ENCODE measurements at places on chromosomes 2 and 18. TPM values are rescaled to one million over a fixed set of nuclear protein-coding genes. Genes with fewer than 3 reads are reported as not detected.
A peak's percentile ranks its signal among the peaks of the same experiment; 100 is the strongest.

Gene GCA
- total RNA-seq = 23.9 TPM

- no peak for DNase-seq
These were observed 43.2 kb downstream of the SLC5A7 start for GRCh38 chr2:108029496-108029895.

GRCh38 chr2:70902067-70902442, 33.6 kb upstream of the ATP6V1B1 start:
- DNase-seq = no peak

DNA sequence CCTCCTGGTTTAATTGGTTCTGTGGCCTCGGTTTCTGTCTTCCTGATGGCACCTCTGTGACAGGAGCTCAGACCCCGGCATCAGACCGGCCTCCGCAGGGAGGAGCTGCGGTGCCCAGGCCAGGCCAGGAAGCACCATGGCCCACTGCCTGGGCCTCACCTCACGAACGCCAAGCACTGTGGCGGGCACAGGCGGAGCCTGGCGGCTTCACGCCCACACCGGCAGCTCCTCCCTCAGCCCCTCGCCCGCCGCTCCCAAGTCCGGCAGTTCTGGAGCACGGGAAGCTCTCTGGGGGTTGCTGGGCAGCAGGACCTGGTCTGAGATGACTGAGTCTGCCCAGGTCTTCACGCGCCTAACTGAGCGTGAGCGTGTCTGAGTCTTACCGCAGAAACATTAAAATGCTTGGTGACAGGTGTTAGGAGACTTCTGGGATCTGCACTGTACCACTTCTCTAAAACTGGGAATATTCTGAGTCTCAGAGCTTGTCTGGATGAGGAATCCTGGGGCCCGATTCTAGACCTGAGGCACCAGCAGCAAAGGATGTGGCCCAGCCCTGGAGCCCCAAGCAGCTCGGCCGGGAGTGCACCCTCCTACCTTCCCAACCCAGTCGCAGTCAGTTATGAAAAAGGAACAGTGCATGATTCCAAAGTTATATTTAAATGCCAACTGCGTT, 21.9 kb downstream of the RTP5 start:
- DNase-seq = no peak

Gene MC4R
- total RNA-seq = not detected

Gene SERPINB2
- total RNA-seq = not detected

DNA sequence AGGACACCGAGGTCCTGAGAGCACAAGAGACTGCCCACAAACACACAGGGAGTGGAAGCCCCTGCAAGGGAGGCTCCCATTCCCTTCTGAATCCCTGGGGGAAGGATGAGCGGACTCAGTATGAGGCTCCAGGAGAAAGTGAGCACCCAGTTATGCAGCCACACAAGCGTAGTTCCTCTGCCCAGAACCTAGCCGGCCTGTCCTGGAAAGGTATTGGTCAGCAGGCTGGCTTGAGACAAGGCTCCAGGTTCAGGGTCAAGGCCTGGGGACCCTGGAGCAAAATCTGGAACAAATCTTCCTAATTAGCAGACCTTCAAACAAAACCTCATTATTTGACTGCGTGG, 1.2 kb upstream of the CAPG start:
- no peak for DNase-seq

Gene DHRS9
- total RNA-seq = 6.6 TPM

Gene OTOS
- total RNA-seq = not detected

Gene INHBB
- 0.95 TPM for total RNA-seq

Gene RPE
- 20.8 TPM for total RNA-seq

GRCh38 chr2:113190871-113191270, 17.1 kb downstream of the PSD4 start:
- DNase-seq = no peak

Gene DNAH7
- 11.9 TPM for total RNA-seq

DNA sequence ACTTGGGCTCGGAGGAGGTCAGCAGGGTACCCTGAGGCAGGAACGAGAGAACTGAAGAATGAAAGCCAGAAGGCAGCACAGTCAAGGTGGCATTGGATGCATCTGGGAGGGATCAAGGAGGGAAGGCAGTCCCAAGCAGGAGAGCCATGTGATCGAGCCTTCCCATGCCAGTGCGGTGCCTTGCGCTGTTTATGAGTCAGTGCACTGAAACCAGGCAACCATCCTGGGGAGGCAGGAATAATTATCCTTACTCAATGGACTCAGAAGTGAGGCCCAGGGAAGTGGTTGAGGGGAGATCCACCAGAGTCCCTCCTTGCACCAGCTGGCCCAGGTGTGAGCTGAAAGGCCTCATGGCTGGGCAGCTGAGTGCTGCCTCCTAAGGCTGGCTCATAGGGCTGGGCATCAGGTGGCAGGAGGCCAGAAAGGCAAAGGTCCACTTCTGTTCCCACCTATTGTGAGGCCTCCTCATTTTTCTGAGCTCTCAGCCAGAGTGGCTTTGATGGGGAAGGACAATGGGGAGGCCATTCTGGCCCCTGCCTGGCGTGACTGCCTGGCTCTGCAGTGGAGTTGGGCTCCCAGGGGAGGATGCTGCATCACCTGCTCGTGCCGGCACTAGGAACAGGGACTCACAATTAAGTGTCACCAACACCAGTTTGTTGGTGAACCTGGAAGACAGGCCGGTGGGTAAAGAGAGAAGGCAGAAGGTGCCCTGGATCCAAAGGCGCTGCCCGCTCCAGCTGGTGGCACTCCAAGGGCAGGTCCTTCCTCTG, 82.3 kb downstream of the TFCP2L1 start:
- peak; percentile 78 for DNase-seq

GRCh38 chr2:238646281-238646680, 201.6 kb upstream of the TWIST2 start:
- no peak for DNase-seq

GRCh38 chr18:65403534-65403933, 347.3 kb upstream of the CDH7 start:
- DNase-seq = no peak

- no peak for DNase-seq
These were observed 37.5 kb downstream of the ADI1 start for GRCh38 chr2:3481736-3482362.

DNA sequence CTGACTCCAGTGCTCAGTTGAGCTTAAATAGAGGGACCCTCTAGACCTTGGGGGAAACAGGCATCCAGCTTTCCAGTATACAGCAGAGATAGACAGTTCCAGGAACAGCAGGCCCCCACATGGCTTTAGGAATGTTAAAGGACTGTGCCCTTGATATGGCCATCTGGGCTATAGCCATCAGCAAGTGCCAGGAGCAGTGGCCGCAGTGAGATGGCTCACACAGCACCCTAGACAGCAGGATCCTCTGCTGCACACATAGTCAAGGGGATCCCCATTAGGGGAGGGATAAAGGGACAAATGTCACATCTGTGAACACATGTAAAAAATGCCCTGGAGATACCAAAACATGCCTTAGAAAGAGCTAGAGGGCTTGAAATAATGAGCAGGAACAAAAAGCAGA, 213.4 kb downstream of the PTH2R start:
- no peak for DNase-seq

DNA sequence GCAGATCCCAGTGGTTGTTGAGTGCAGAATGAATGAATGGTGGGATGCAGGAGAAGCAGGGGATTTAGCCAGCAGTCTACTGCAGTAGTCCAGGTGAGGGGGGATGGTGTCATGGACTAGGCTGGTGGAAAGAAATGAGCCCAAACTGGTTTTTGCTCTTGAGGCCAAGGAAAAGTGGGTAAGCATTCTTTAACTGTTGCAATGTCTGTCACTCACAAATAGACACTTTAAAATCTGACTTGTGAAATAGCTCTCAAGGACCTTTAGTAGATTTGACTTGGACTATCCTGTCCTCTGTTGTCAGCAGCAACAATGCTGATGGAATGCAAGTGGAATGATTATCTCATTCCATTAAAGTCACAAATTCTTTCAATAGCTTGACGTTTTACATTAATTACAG, 37.5 kb upstream of the STK17B start:
- no peak for DNase-seq

- DNase-seq = no peak
These were observed 371.9 kb downstream of the IRS1 start for GRCh38 chr2:226427538-226428307.

DNA sequence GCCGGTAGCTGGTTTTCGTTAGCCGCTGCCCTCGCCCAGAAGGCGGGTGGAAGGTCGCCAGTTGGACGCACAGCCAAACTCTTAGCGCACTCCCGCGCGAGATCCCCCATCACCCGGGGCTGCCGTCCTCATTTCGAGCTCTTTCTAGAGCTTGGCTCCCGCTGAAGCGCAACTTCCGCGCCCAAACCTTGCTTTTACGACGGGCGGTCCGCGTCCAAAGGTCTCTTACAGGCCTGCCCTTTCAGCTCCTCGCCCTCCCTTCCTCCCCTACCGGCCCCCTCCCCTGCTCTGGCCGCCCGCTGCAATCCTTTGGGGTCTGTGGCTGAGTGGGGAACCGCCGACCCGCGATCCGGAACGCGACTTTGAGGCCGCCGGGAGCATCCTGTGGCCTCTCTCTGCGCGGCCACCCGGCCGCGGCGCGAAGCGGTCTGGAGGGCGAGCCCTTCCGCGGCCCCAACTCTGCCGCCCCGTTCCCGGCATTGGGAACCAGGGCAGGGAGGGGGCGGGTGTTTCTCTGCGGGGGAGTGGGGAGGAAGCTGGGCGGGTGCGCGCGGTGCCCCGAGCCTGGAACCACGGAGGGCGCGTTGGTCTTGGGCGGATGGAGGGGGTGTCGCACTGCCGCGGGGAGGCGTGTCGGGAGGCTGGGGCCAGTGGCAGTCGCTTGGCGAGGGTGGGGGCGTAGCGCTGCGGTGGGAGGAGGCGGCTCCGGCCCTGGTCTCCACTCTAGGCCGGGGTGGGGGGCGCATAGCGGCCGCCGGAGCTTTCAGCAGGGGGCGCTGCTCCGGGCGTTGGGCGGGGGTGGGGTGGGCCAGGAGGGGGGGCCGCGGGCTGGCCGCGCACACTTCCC, at the start of gene GDF7:
GDF7 (plus strand) TSS at position 841 of the 847 bp plus-strand sequence. CDS start 96 bp downstream, outside the sequence.
- peak; percentile 61 for DNase-seq

DNA sequence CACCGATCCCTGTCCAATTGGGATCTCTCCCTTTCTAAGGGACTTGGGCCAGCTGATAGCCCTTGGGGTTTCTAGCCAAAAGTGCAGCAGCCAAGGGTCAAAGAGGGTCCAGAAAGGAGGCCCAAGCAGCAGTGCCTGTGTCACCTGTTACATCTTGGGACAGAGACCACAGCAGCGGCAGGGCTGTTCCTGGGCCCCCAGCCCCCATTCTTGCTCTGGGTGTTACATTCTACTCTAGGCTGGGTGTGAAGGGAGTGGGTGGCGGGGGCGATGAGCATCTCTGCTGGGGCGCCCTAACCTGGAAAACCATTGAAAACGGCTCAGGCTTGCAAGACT, 1.2 kb downstream of the PAX3 start:
- no peak for DNase-seq

GRCh38 chr2:106758901-106759497, 127.0 kb downstream of the ST6GAL2 start:
- no peak for DNase-seq

Gene THSD7B
- 0.83 TPM for total RNA-seq

DNA sequence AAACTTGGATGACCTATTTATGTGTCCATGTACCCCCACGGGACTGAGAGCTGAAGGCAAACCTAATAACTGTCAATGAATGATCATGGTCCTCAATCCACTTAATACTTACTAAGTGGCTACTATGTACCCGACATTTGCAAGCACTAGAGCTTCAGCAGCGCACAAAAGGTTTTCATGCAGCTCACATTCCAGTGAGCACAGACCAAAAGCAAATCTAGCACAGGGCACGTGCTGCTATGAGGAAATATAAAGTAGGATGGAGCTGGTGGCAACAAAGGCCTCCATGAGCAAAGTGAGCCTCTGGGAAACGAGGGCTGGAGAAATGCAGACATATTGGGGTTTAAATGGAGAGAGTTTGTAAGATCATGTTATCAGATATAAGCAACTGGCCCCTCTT, 3.5 kb downstream of the SLC40A1 start:
- DNase-seq = no peak

DNA sequence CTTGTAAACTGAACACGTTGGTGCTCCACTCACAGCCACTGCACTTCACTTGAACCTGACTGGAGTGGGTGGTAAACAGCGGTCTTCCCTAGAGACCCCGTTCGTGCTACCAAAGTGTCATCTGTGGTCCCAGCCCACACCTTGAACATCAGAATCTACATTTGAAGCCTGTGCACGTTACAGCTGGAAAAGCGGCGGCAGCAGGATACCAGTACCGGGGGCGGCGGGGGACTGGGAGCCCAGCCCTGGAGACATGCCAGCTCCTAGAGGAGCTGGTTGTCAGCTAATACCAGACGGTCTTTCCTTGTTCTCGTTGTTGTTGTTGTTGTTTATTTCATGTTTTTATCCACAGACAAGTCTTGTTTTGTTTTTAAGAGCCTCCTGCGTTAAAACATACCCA, 156.7 kb downstream of the WDSUB1 start:
- no peak for DNase-seq

Gene FAM210A
- total RNA-seq = 9.1 TPM

DNA sequence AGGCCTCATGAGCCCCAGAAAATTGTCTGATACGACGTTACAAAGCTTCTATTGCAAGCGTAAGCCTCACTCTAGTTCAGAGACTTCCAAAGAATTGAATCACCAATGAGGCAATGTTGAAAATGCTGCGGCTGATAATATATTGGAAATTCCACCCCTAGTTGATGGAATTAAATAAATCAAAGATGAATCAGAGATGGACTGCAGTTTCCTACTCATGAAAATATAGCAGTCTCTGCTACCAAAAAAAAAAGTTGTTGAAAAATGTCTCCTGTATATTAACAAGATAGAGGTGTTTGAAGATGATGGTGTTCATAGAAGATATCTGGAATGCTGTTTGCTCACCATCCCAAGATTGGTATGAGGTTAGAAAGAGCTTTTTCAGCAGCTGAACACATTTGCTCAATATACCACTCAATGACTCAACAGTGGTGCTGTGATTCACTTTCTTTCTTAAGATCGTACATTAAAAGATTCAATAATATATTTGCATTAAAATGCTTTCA, 99.8 kb upstream of the ARHGAP28 start:
- no peak for DNase-seq

Gene ARHGAP15
- 16.6 TPM for total RNA-seq

DNA sequence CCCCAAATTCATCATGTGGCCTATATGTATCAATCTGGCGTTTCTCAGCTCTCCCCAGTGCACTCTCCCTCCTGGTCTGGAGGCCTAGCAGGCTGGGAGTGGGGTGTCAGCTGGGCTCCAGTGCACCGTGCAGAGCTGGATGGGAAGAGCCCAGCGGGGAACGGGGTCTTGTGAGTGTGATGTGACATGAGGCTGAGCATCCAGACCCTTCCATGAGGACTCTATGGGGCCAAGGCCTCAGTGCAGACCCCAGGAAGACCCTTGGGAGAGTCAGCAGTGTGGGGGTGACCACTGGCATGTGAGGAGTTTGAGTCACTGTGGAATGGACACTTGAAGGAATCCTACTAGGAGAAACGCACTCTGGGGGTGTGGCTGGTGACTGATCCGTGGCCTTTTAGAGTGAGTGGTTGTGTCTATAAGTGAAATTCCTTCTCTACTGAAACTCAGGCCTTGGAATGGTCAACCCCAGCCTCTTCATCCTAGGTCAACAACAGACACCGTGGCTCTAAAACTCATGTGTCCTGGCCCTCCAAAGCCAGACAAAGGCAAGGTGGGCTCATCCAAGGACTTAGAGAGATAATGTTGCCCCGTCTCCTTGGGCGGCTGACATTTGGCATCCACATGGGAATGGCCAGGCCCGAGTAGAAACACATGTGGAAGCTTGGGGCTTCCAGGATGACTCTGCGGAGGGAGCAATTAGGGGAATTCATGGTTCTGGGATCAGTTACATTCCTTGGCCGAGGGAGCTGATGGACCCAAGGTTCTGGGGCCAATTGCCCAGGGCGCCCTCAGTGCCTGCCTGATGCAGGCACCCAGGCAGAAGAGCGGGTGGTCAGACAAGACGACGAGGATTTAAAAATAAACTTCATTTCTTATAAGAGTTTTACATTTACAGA, 156.0 kb upstream of the TWIST2 start:
- DNase-seq = no peak

Gene ITPRIPL1
- 1.1 TPM for total RNA-seq
